Activated naive CD4-positive, alpha-beta T cell treated with anti-CD3 and anti-CD28 coated beads, Interleukin-2, amount 50 U/mL, for 16 hours (primary cell): ENCODE measurements at places on chromosomes 4 and X.

DNA sequence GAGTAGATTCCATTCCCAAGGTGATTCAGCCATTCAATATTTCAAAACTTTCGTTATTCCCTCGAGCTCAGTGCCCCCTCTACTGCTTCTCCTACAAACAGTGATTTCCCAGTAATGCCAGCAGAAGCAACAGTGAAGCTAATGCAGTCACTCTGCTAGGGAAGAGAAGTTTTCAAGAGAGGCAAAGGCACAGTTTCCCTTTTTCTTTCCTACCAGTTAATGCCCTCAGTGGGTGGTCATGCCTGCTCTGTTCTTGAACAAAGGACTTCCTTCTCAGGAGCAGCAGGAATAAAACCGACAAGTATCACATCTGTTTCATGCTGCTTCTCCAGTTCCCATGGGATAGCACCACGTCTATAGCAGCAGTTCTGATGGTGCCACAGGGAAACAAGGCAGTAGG, 317.2 kb downstream of the TENM3 start:
- no peak for DNase-seq

- DNase-seq: no peak
These were observed 146.8 kb downstream of the PPP3CA start for GRCh38 chr4:101200561-101200960.

DNA sequence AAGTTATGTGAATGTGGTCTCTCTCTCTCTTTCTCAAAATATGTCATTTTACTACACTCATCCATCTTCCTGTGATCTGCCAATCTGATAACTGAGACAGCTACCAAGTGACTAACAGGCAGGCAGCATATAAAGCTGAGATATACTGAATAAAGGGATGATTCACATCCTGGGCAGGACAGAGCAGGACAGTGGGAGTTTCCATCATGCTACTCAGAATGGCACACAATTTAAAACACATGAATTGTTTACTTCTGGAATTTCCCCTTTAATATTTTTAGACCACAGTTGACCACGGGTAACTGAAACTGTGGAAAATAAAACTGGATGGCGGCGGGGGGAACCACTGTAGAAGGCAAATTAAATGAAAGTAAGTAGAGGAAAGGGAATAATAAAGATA, 58.6 kb upstream of the DCTD start:
- DNase-seq: no peak

DNA sequence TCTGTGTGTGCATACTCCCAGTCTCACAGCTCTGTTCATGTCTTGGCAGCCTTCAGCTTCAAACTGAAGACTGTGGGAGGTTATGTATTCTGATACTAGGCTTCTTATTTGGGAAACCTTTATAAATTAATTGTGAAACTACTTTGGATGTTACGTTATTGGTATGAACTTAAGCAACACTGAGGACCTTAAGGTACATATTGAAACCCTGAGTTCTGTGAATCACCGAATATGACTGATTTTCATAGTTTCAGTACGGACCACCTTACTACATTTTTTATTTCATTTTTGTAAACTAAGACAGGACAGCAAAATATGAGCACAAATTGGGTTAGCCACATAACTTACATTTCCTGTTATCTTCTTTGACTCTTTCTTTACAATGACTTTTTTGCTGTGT, 498.4 kb downstream of the PDGFC start:
- no peak for DNase-seq

GRCh38 chr4:93648258-93648657, 180.3 kb upstream of the ATOH1 start:
- DNase-seq: no peak

DNA sequence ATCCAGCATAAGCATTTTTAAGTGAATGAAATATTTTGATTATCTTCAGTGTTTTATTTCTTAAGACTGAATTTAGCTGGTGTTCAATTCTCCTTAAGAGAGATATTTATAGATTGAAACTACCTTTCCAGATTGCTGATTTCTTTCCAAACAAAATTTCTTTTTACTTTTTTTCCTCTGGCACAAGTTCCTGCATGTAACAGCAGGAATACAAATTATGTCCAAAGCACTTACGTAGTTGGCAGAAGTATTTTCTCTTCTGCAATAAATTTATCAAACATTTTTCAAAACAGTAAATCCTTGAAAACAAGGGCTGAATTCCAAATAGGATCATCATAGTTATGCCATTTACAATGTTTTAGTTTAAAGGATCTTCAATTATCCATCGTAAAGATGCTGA, 412.6 kb downstream of the IQCM start:
- no peak for DNase-seq

DNA sequence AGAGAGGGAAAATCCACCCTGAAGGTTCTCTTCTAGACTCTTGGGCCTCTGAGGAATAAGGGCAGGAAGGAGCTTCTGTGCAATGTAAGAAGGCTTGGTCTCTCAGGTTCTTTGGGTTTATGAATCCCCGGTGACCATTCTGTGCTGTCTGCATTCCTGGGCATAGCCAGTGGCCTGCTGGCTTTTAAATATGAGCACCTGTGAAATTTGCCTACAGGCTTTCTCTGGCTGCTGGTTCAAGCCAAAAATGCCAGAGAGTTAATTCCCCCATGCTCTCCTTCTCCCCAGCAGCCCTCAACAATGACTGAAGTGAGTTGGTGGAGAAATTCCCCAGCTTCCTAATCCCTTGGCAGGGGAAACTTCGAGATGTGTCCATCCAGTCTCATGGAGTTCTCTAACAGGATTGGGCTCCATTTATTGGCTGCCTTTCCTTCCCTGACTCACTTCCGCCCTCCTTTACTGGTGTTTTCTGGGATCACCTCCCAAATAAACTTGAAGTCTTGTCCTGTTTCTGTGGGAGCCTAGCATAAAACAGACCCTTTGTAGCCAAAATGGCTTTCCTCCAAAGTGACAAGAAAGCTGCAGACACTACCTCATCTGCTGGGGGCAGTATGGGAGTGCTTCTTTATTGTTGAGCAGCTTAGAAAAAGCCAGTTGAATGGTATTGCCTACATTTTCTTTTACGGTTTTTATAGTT, 179.4 kb upstream of the CASK start:
- DNase-seq: no peak

DNA sequence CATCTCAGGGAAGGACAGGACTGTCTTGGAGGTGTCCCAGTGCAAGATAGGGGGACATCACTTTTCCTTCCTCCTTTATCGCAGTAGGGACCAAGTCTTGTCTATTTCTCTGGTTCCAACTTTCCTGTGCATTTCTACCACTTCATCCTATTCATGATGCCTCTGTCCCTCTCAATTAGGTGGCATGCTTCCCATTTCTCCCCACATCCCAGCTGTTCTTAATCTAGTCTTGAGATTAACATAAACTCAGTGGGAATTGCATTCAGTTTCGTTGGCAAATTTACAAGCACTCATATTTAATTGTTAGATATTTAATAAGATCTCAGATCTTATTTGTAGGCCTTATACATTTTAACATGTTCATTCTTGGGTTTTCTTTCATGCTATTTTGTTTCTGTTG, 15.7 kb upstream of the ODAM start:
- no peak for DNase-seq

DNA sequence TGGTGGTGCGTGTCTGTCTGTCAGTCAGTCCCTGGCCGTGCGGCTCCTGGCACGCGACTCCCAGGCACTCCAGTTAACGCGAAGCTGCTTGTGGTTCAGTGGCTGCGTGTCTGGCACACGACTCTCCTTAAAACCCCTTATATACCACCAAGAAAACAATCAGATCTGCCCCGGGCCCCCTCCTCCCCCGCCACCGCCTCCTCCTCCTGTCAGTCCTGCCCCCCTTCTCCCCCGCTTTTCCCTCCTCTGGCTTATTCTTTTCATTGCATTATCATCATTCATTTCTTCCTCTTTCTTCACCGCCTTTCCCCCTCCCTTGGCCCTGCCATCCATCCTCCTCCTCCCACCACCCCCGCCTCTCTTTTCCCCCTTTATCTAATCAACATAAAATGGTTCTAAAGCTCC, at the start of gene NEUROG2:
Gene NEUROG2 (minus strand): TSS at position 115 of the 405 bp plus-strand sequence. CDS start 705 bp downstream, outside the sequence.
- no peak for DNase-seq

GRCh38 chr4:151718984-151719955, 41.5 kb downstream of the GATB start:
- no peak for DNase-seq

GRCh38 chr4:25813448-25814106, 49.2 kb downstream of the SEL1L3 start:
- no peak for DNase-seq

GRCh38 chrX:45766981-45767501, 566.4 kb upstream of the DIPK2B start:
- DNase-seq: no peak

DNA sequence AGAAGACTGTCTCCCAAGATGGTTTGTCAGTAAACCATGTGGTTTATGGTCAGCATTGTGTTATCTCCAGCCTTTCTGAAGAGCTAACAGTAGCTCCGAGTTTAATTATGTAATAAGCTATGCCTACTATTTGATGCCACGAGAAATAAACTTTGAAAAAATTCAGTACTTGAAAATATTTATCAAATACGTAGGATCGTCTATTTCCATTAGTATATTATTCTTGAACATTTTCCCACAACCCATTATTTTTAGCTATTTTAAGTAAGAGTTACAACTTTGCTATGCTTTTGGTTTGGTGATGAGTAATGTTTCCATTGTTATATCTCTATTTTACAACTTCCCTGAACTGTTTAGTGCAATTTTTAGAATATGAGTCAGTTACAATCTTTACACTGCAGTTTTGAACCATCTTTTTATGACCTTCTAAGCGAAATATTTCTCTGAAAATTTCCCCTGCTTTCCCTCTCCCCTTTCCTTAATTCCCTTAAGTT, 44.5 kb upstream of the TRIM2 start:
- DNase-seq: no peak

GRCh38 chrX:9183481-9183880, 149.6 kb upstream of the FAM9B start:
- DNase-seq: no peak

GRCh38 chr4:29558789-29559188, 1161.4 kb upstream of the PCDH7 start:
- no peak for DNase-seq
